ENCODE measurements at places on chromosomes 6 and 20. TPM values are rescaled to one million over a fixed set of nuclear protein-coding genes. Genes with fewer than 3 reads are reported as not detected.

OR2H2 gene
- not detected for total RNA-seq

COL12A1 gene
- total RNA-seq = 342 TPM

TCF21 gene
- total RNA-seq = 5.0 TPM

KIZ gene
- 55.3 TPM for total RNA-seq

ZBTB46 gene
- 1.1 TPM for total RNA-seq

C6orf47 gene
- total RNA-seq = 26.3 TPM

TBXT gene
- not detected for total RNA-seq

ZNF831 gene
- total RNA-seq = 0.98 TPM

HLA-DQA1 gene
- not detected for total RNA-seq

GRM1 gene
- total RNA-seq = under 0.01 TPM

MTG2 gene
- 15.3 TPM for total RNA-seq

- DNase-seq = peak; percentile 48
Observed at GRCh38 chr6:119443993-119444641, 94.6 kb upstream of the MAN1A1 start.

- DNase-seq = no peak
Observed at GRCh38 chr6:15427331-15428070, 181.6 kb downstream of the JARID2 start.

- DNase-seq = peak; percentile 50
Observed at GRCh38 chr6:139981768-139982181, 607.3 kb upstream of the CITED2 start.

GRCh38 chr20:8527998-8528723 is 396.1 kb downstream of the PLCB1 start:
- peak; percentile 91 for DNase-seq

GRCh38 chr6:115617031-115617430 is 443.7 kb downstream of the FRK start:
- DNase-seq = no peak

GRCh38 chr6:4316867-4317400 is 181.6 kb upstream of the ECI2 start:
- peak; percentile 96 for DNase-seq

DNA sequence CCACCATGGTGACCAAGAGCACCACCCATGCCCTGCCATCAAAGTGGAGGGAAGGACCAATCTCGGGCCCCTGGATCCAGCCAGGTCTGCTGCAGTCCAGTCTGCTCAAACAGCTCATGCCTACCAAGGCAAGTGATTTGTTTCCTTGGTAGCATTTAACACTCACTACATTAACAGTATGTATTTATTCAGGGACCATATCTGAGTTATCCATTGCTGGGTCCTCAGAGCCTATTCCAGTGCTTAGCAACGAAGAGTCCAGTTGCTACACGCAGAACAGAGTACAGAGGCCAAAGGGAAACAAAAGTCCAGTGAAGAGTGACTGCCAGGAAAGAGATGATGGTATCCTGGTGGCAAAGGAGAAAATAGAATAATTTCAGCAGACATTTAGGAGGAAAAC is 352.2 kb downstream of the PTPRT start:
- no peak for DNase-seq

DNA sequence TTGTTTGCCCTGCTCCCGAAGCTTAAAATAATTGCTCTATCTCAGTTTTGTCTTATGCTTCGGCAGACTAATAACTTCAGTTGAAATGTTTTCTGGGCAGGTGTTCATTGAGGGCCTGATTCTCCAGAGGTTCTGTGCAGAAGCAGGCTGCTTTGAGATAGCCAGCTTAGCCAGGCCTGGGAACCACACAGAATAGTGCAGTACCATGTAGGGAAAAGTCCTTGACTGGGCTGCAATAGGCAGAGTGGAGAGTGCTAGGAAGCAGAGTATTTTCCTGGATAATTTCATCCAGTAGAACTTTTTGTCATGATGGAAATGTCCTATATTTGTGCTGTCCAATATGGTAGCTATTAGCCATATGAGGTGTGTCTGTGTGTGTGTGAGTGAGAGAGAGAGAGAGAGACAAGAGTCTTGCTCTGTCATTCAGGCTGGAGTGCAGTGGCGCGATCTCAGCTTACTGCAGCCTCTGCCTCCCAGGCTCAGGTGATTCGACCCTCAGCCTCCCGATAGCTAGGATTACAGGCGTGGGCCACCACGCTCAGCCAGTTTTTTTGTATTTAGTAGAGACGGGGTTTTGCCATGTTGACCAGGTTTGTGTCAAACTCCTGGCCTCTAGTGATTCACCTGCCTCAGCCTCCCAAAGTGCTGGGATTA is 15.9 kb downstream of the TOP1 start:
- DNase-seq = no peak

DNA sequence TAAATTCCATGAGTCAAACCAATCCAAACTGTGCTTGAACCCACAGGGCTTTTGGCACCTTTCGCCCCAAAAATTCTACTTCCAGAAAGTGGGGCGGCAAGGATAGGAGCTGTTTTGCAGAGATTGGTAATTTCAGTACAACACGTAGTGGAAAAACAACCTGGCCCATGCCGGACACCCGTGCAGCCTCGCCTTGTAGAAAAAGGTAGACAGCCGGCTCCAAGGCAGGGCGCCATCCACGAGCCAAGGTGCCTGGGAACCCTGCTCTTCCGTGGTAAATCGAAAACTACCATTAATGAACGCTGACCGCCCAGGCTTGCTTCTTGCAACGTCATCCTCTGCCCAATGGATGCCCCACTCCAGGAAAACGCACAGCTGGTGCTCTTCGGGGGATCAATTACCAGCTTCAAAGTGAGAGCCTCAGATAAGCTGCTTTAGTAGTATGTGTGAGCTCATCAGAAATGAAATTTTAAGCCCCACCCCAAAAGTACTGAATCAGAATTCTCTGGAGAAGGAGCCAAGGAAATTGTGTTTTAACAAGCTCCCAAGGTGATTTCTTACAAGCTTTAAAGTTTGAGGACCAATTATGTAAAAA is 1.8 kb downstream of the OOEP start:
- peak; percentile 12 for DNase-seq

GRCh38 chr20:18091623-18092022 is 33.9 kb upstream of the OVOL2 start:
- DNase-seq = no peak

GRCh38 chr20:13068336-13068735 is 59.6 kb downstream of the SPTLC3 start:
- no peak for DNase-seq

- peak; percentile 52 for DNase-seq
Observed at GRCh38 chr20:51022803-51023616, at the start of gene KCNG1. KCNG1 (minus strand) TSS chr20:51023107; CDS start chr20:51010338, 12,769 bp downstream.

DNA sequence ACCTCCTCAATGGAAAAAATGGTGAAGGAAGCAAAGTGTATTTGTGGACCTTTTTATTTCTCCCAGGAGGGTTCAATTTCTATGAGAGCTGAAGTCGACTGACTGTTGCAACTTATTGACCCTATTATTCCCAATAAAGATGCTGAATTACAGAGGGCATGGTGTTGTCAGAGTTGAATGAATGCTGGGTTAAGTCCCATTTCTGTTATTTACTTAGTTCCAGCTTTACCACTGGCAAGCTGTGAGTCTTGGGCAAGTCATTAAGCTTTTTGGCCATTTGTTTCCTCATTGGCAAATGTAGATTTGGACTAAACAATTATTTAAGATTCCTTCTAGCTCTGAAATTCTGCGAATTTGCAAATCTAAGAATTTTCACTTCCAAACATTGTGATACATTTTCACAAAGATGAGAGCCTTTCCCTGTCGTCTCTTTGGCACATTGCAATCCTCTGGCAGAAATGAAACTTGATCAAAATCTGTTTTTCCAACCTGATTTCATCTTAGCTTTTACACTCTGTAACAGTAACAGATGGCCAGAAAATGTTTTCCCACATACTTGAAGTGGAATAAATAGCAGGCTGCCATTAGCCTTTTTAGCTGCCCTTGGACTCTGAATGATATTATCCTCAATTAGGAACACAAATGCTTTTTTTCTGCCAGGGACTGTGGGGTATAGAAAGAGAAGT is 21.3 kb downstream of the BLTP3A start:
- DNase-seq = no peak

- no peak for DNase-seq
Observed at GRCh38 chr6:13421425-13422059, 65.9 kb downstream of the GFOD1 start.

GRCh38 chr20:40307268-40307667 is 381.8 kb downstream of the MAFB start:
- DNase-seq = no peak

DNA sequence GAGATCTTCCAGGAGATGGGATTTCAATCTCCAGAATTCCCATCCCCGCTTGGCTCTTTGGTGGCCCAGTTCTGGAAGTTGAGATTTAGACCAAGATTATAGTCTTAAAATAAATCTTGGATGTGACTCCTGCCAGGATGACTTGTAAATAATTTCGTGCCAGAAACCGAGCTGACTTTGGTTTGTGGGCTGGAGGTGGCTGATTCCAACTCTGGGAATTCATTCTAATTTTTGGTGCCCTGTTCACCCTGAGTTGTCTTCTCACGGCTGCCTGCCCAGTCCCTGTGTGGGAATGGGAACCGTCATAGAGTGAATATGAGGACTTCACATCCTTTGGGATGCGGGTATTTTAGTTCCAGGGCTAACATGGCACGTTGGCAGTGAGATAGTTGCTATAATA is 64.8 kb downstream of the JARID2 start:
- DNase-seq = peak; percentile 65

- no peak for DNase-seq
Observed at GRCh38 chr6:147434076-147434475, 74.4 kb upstream of the SAMD5 start.

DNA sequence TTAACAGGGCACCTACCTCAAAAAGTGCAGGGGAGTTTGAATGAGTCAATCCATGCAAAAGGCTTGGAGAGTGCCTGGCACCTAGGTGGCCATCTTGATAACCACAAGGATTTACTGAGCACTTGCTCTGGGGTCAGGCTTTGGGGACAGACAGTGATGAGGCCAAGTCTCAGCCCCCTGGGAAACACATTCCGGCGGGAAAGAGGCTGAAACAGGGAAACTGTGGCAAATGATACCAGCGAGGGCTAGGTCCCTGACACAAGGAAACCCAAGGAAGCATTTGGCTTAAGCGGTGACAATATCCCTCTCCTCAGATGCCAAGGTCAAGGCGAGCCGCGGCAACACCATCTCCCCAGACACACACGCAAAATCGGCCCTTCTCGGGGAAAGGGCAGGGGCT is 527 bp upstream of the DOK5 start:
- no peak for DNase-seq

DNA sequence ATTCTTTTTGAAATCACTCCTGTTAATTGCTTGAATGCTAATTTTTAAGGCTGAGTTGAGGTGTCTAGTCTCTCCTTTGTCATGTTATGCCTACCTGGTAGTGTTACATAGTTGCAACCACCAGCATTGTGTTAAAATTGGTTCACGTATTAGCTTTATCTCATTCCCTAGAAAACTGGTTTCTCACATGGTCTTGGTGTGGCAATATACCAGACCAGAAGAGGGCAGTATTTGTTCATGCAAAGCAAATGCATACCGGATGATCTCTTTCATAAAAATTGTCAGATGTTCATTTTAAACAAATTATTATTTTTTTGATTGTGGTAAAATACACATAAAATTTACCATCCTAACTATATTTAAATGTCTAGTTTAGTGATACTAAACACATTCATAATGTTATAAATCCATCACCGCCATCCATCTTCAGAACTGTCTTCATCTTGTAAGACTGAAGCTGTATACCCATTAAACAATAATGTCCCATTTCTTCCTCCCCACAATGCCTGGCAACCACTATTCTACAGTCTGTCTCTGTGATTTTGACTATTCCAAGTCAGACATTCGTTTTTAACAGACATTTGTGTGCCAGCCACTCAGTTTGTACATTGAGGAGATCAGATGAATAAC is 92.8 kb downstream of the ATRN start:
- DNase-seq = peak; percentile 71

DNA sequence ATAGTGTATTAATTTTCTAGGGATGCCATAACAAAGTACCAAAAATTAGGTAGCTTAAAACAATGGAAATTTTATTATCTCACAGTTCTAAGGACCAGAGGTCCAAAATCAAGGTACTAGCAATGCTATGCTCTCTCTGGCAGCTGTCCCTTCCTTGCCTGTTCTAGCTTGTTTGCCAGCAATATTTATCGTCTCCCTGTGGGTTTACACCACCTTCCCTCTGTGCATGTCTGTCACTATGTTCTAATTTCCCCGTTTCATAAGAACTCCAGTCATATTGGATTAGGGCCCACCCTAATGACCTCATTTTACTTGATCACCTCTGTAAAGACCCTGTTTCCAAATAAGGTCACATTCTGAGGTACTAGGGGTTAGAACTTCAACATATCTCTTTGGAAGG is 217.2 kb downstream of the IBTK start:
- DNase-seq = no peak

GRCh38 chr20:62606016-62606415 is 36.3 kb upstream of the SLCO4A1 start:
- DNase-seq = peak; percentile 5

GRCh38 chr6:42313941-42314570 is 96.4 kb upstream of the MRPS10 start:
- peak; percentile 55 for DNase-seq

- DNase-seq = no peak
Observed at GRCh38 chr20:1277529-1278322, 11.6 kb downstream of the SNPH start.

- DNase-seq = no peak
Observed at GRCh38 chr20:41173791-41174341, 36.5 kb downstream of the PLCG1 start.

- peak; percentile 61 for DNase-seq
Observed at GRCh38 chr6:5584078-5584482, 322.8 kb downstream of the FARS2 start.

GRCh38 chr6:160462116-160462515 is 113.9 kb downstream of the SLC22A3 start:
- DNase-seq = no peak

DNA sequence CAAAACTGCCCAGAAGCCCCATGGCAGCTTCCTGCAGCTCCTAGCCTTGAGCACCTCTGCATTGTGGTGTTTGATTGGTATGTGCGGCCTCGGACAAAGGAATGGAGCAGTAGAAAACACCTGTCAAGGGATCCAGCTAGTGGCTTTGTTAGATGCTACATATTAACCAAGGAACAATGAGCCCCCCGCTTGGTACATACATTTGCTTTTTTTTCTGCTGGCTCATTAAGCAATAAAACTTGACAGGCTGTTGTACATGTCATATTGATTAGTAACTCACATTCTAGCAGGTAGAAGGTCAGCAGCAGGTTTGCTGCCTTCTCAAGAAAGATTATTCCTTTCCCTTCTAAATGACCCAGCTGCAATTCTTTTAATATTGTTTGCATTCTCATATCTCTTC is 937 bp downstream of the SPACA1 start:
- no peak for DNase-seq

DNA sequence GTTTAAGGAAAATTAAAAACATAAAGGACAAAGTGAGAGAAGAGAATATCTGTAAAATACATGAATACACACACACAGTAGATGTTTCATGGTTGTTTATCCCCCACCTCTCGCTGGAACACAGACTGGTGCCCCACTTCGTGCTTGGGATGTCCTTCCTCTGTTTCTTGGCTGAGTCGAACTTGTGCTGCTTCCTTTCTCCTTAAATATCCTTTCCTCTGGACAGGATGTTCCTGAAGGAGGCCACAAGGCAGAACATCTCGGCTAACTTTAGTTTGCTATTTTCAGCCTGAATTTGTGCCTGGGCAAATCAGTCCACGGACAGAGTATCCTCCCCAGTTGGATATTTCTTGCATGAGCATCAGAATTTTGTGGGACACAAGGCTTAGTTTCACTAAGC is 54.7 kb upstream of the ZMYND8 start:
- DNase-seq = no peak
